ENCODE measurements at places on chromosomes 12 and 14.
A peak's percentile ranks its signal among the peaks of the same experiment; 100 is the strongest.

DNA sequence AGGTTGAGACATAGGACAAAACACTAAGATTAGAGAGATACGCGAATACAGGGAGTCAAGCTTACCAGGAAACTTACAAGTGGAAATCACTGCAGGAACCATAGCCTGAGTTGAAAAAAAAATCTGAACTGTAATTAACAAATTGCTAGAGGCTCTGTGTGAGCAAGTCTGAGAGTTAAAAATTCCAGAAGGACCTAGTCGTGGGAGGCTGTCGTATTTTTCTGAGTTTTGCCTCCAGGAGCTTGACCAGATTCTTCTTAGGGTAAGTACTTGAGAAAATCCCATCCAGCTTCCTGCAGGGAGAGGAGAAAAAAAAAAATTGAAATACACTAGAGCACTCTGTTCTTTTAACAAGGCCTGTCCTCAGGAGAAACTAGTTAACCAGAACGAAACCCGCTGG lies 22.7 kb downstream of the DIO2 start:
- no peak for DNase-seq

GRCh38 chr12:89101440-89101839 lies 250.9 kb downstream of the DUSP6 start:
- DNase-seq = no peak

DNA sequence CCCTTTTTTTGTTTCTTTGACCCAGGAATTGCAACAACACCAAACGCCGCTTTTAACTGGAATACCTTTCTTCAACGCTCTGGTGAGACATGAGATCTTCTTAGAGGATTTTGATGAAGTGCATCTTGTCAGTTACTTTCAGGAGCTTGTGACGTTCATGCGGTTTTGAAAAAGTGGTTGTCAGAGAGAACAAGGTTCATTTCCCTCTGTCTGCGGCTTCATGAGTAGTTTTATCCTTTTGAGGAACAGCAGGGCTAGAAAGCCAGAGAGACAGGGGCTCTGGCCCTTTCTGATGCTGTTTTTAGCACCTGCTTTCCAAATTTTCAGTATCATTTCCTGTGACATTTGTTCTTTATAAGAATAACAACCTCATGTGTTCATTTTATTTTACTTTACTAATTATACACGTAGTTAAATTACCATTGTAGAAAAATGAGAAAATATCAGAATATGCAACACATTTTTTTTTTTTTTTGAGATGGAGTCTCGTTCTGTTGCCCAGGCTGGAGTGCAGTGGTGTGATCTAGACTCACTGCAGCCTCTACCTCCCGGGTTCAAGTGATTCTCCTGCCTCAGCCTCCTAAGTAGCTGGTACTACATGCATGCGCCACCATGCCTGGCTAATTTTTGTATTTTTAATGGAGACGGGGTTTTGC lies 61.8 kb downstream of the GLT1D1 start:
- DNase-seq = peak; percentile 52

GRCh38 chr12:115798309-115798917 lies 479.1 kb downstream of the MED13L start:
- DNase-seq = no peak

DNA sequence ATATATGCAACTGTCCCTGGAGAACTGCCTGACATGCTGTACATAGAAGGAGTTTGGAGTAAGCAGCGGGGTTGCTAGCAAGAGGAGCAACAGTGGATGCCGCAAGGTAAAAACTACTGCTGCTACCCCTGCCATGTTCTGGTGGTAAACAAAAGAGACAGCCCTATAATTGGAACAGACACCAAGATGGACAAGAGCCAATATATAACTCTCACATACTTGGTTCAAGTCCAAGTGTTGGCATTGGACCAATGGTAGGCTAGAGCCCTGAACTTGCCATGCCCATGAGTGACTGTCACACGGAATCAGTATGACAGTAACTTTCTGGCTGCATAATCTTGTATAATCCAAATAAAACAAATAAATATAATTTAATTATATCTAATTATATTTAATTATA lies 13.7 kb downstream of the ATXN7L3B start:
- DNase-seq = no peak

GRCh38 chr12:53193985-53194716 lies 12.9 kb downstream of the ITGB7 start:
- DNase-seq = no peak

DNA sequence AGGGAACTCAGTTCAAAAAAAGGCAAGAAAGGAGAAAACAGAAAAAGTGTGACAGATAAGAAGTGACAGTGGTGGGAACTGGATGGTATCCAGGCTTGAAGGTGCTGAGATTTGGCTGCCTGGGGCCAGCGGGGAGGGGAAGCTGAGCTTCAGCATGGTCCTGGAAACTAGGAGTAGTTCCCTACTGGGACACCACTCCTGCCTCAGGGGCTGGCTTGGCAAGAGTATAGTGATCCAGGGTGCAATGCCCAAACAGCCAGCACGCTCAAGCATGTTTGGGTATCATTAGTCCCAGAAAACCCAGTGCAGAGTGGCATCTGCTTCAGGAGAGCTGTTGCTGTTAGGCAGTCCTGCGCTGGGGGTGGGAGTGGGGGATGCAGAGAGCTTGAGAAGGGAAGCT lies 49.5 kb upstream of the KTN1 start:
- no peak for DNase-seq

DNA sequence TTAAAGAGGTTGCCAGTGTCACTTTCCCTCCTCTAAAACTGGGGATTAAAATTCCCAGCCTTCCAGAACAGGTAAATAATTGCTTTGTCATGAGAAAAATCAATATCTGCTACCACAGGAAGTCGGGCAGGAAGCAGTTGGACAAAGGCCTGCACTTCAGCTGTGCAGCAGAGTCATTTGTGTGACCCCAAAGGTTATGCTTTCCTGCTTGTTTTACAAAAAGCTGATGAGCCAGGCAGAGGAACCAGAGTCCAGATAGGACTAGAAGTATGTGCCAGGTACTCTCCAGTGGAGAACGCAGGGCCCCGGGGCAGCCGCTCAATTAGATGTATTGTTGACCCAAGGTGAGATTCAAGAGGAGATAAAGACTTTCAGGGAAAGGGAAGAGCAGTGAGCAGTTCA lies 117.1 kb upstream of the FRMD6 start:
- no peak for DNase-seq

DNA sequence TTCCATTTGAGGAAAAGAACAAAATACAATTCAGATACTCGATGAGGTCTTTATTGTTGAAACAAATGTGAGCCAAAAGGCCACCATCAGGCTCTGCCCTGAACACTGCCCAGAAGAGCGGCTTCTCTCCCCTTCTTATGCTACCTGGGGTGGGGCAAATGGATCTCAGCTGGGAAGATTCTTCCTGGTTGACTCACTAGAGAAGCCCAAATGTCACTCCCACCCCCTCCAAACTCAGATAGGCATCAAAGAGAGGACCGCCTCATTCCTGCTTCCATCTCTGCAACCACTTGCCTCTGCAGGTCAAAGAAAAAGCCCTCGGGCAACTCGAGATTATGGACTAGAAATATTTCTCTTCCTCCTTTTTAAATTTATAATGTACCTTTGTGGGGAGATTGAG lies 55.8 kb downstream of the TBX3 start:
- DNase-seq = no peak

Measured in hematopoietic multipotent progenitor cell treated with erythropoietin and hydrocortisone succinate and interleukin-3 and kit ligand, for 6 days (in vitro differentiated cells).